ENCODE measurements at places on chromosomes 5 and 9. TPM values are rescaled to one million over a fixed set of nuclear protein-coding genes. Genes with fewer than 3 reads are reported as not detected.

The NFIB gene
- polyA plus RNA-seq, result not detected

The DNAH5 gene
- not detected for polyA plus RNA-seq

The ANKRD18A gene
- not detected for polyA plus RNA-seq

The CYLC2 gene
- not detected for polyA plus RNA-seq

The PCDHGB2 gene
- not detected for polyA plus RNA-seq

The ALDH1A1 gene
- polyA plus RNA-seq, result not detected

The GRIA1 gene
- not detected for polyA plus RNA-seq

The BBLN gene
- polyA plus RNA-seq, result 194 TPM

The SLC25A2 gene
- not detected for polyA plus RNA-seq

The WWC1 gene
- polyA plus RNA-seq, result not detected

The PCDHB10 gene
- not detected for polyA plus RNA-seq

The ZNF366 gene
- 0.62 TPM for polyA plus RNA-seq

The SPATA31A3 gene
- polyA plus RNA-seq, result not detected

The RLN2 gene
- polyA plus RNA-seq, result 5.5 TPM

Data from immature natural killer cell (primary cell).